Right lung (tissue), 10 donors: ENCODE measurements at places on chromosomes 2 and 18.

- DNase-seq: no peak
Measured at GRCh38 chr2:10520154-10520553, 72.0 kb upstream of the ODC1 start.

DNA sequence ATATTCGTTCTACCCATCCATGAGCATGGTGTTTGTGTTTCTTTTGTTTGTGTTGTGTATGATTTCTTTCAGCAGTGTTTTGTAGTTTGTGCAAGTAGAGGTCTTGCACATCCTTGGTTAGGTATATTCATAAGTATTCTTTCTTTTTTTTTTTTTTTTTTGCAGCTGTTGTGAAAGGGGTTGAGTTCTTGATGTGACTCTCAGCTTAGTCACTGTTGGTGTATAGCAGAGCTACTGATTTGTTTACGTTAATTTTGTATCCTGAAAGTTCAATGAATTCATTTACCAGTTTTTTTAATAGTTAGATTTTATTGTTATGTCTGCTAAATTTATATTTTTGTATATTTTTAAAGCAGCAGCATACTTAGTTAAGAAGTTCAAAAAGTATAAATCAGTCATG, 834.4 kb upstream of the NRXN1 start:
- DNase-seq: no peak

GRCh38 chr2:129699781-129700573, 279.5 kb upstream of the RAB6C start:
- no peak for DNase-seq

DNA sequence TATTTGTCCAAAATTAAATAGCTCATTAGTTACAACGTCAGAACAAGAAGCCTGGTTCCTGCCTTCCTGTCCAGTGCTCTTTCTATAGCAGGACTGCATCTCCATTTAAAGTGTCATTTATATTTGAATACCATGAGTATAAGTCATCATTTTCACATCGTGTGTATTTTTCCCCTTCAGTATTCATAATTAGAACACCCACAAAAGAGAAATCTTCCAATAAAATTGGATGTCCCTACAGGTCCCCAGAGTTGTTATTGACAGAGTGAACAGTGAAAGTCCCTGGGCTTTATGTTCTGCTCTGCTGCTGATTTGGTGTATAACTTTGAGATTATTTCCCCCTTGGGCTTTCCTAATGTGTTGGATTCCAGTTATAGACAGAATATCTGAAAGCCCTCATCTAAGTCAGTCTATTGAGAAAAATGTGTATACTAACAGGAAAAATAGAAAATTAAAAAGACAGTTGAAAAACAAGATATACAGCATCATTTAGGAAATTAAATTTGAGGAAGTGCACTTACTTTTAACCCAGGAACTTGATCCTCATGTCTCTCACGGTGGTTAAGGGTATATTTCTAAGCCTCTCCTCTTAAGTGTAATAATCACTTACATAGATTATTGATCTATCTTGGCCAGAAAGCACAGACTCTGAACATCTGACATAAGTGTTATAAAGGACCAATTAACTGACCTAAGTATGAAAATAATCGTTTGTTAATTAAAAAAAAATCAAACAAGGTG, 15.2 kb upstream of the REV1 start:
- DNase-seq: no peak

DNA sequence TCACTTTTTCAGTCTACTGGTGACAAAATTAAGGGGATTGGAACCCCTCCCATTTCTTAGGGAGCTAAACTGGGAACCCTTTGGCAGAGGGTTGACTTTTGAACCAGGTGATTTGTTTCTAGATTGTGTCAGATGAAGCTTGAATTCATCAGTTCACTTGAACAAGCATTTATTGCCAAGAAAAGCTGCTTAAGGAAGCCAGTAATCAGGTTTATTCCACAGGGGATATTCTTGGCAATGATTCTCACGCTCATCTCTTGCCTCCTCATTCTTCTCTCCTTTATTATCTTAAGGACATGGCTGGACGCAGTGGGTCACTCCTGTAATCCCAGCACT, 101.0 kb downstream of the ALPK2 start:
- DNase-seq: no peak

DNA sequence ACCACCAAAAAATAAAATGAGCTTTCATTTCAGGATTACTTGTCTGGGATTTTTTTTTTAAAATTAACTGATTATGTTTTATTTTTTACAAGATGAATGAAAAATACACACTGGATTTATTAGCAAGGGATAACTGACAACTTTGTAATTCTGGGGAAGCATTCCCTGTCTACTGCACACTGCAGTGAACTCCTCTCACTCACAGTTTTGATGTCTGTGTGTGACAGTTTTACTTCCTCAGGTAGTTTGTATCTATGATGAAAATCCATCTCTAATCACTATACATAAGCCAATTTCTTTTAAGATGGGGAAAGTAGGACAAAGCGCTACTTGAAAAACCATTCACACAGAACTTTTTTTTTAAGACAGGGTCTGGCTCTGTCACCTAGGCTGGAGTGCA, 94.5 kb downstream of the COBLL1 start:
- no peak for DNase-seq

DNA sequence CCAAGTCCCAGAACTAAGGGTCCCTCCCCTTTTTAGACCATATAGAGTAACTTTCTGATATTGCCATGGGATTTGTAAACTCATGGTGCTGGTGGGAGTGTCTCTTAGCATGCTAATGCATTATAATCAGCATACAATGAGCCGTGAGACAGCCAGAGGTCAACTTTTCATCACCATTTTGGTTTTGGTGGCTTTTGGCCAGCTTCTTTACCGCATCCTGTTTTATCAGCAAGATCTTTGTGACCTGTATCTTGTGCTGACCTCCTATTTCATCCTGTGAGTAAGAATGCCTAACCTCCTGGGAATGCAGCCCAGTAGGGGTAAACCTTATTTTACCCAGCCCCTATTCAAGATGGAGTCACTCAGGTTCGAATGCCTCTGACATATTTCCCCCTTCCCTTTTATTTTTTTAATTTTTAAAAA, 148.2 kb downstream of the PHLPP1 start:
- no peak for DNase-seq

GRCh38 chr2:68390586-68390985, 25.5 kb downstream of the PLEK start:
- DNase-seq: no peak

- DNase-seq: peak; percentile 42
Measured at GRCh38 chr2:160109939-160110673, 47.7 kb upstream of the PLA2R1 start.

DNA sequence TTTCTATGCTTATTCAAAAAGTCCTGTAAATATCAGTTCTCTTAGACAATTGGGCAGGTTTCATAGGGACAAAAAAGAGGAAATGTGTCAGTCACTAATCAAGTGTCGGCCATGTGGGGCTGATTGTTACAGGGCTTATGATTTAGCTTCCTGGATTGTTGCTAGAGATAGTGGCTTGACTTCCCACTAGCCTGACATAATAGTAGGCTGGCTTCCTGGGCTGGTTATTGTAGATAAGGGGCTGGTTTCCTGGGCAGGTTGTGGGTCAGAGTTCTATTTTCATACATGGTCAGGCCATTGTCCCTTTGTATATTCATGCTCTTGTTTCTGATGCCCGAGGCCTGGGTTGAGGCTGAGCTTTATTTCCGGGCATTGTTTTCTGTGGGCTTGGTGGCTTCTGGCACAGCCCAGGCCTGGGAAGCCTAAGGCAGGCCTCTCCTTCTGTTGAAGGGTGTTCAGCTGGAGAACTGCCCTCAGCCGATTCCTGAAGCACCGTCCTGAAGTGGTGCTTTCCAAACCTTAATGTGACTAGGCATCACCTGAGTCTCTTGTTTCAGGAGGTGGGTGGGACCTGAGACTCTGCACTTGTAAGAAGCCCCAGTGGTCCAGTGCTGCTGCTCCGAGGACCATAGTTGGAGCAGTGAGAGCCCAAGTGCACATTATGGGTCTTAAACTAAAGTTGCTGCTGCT, 37.0 kb downstream of the CD8B2 start:
- no peak for DNase-seq

- no peak for DNase-seq
Measured at GRCh38 chr18:52408800-52409302, 68.9 kb downstream of the DCC start.
